ENCODE measurements at places on chromosomes 3 and 15.

- no peak for DNase-seq
These were observed 55.2 kb downstream of the SPTSSB start for GRCh38 chr3:161316006-161316689.

GRCh38 chr3:115766587-115767482 is 143.5 kb downstream of the GAP43 start:
- no peak for DNase-seq

DNA sequence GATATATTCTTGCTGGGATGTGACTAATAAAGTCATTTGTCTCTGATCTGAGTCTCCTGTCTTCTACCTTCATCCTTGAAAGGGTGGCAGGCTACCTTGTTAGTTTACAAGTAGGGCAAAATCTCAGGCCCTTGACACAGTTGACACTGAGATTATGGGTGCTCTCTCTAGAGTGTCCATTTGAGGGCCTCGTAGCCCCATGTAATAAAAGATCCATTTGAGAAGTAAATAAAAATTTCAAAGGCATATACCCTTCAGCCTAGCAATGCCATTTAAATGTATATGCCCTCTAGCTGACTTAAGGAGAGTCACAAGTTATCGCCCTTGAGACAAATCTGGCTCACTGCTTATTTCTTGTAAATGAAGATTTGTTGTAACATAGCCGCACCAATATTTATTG is 98.6 kb downstream of the TCF12 start:
- DNase-seq: no peak

GRCh38 chr3:11095932-11096265 is 58.4 kb upstream of the HRH1 start:
- no peak for DNase-seq

DNA sequence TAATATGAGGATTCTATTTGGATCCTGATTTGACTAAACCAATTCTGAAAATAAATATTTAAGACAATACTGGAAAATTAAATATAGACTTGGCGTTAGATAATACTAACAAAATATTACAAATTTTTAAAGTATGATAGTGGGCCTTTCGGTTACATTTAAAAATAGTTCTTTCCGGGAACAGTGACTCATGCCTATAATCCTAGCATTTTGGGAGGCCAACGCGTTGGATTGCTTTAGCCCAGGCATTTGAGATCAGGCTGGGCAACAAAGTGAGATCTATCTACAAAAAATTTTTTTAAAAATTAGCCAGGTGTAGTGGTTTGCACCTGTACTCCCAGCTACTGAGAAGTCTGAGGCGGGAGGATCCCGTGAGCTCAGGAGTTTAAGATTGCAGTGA is 30.3 kb upstream of the GADL1 start:
- no peak for DNase-seq

- DNase-seq: no peak
These were observed 1.1 kb downstream of the SLCO2A1 start for GRCh38 chr3:134028486-134029255.

DNA sequence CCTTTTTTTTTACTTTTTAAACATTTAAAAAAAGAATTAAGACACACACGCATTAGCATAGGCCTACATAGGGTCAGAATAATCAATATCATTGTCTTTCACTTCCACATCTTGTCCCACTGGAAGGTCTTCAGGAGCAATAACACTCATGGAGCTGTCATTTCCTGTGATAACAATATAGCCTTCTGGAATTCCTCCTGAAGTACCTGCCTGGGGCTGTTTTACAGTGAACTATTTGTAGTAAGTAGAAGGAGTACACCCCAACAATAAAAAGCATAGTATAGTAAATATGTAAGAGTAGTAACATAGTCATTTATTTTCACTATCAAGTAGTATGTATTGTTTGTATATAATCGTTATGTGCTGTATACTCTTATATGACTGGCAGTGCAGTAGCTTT is 19.5 kb upstream of the CLDN18 start:
- DNase-seq: no peak

DNA sequence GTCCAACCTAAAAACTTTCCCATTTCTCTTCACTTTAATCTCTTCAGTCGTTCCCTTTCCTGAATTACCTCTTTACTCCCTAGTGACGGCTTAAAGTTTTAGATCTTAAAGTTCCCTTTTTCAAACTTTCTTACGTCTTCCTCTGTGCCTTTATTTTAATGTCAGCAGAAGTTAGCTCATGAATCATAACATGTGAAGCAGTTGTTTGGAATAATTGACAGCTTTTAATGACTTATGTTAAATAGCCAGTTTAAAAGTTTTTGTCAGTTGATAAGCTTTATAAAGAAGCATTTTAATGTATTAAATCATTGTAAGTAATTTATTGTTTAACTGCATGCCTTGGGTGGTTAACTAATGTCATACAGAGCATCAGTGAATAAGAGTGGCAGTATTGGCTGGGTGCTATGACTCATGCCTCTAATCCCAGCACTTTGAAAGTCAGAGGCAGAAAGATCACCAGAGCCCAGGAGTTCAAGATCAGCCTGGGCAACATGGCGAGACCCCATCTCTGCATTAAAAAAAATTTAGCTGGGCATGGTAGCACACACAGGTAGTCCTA is 33.9 kb downstream of the PIK3CA start:
- DNase-seq: no peak

Data from NCI-H2171 (cell line).